ENCODE measurements at places on chromosomes 3 and 15.

DNA sequence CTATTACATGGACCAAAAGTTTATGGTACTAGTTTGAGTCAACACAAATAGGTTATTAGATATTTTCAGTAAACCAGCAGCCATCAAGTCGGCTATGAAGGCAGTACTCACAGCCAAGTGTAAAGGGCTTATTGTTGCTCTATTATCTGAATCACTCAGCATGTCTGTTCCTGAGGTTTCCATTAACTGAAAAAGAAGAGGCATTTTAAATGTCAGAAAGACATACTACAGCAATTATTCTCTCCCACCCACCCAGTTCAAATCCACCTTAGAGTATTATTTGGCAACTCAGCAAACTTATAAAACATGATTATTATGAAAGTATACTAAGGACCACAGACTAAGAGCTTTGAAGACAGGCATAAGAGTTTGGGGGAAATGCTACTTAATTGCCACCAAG lies 93.1 kb downstream of the BTD start:
- DNase-seq, result no peak

- no peak for DNase-seq
Measured at GRCh38 chr3:8712045-8712907, 21.3 kb upstream of the CAV3 start.

- no peak for DNase-seq
Measured at GRCh38 chr3:187921391-187922074, 176.3 kb upstream of the BCL6 start.

- DNase-seq, result no peak
Measured at GRCh38 chr3:43326891-43327581, 40.7 kb downstream of the SNRK start.

All from stimulated activated CD4-positive, alpha-beta T cell treated with anti-CD3 and anti-CD28 coated beads, Interleukin-15, amount 100 ng/mL, for 1 hour (primary cell).